ENCODE measurements at places on chromosomes 5 and 9.

DNA sequence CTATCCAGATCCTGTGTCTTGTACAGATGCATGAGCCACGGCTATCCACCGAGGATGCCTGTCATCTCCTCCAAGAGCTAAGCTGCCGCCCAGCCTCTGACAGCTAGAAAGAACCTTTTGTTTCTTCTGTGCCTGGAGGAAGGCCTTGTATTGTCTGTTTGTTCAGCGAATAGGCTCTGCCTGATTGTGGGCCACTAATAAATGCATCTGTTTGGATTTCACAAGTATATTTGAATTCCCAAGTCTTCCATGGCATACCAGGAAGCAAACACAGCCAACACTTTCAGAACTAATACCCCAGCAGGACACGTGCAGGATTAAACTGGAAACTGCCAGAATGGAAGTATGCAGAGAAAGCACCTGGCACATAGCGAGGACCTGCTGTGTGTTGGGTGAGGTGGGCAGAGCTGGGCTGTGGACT lies 92.7 kb upstream of the NEURL1B start:
- peak; percentile 36 for DNase-seq

- no peak for DNase-seq
These were observed 1293.9 kb upstream of the CDH6 start for GRCh38 chr5:29899583-29899982.

DNA sequence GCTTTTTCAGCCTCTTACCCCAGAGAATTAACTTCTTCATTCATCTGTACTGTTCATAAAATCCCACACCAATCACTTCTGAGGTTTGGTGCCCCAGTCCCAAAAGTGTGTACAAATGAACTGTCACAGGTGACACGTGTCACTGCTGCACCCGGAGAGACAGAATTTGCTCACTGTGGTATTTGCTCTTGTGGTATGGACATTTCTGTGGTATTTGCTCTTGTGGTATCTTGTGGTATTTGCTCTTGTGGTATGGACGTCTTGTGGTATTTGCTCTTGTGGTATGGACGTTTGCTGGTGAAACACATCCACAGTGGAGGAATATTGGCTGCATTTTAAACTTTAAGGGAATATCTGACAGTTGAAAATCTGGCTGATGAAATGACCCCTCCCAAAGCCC lies 214.9 kb upstream of the DAP start:
- DNase-seq = no peak

DNA sequence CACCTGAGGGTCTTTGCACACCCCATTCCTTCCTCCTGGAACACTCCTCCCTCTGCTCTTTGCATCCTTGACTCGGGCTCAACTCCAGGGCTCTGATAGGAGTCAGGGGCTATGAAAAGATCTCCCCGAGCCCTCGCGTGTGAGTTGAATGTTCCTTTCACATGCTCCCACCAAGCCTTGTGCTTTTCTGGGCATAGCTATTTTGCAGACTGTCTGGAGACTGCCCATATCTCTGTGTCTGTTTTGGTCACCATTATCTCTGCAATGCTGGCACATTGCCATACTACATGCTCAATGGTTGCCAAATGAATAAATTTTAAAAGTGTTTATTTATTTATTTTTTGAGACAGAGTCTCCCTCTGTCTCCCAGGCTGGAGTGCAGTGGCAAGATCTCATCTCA lies 56.9 kb upstream of the PLPP1 start:
- no peak for DNase-seq

- no peak for DNase-seq
These were observed 1381.4 kb upstream of the CDH6 start for GRCh38 chr5:29811914-29812679.

- peak; percentile 82 for DNase-seq
These were observed 305.0 kb downstream of the TENT4A start for GRCh38 chr5:7018198-7018597.

GRCh38 chr5:144567421-144567780 lies 396.7 kb downstream of the KCTD16 start:
- no peak for DNase-seq
